ENCODE measurements at places on chromosomes 2 and 18.

DNA sequence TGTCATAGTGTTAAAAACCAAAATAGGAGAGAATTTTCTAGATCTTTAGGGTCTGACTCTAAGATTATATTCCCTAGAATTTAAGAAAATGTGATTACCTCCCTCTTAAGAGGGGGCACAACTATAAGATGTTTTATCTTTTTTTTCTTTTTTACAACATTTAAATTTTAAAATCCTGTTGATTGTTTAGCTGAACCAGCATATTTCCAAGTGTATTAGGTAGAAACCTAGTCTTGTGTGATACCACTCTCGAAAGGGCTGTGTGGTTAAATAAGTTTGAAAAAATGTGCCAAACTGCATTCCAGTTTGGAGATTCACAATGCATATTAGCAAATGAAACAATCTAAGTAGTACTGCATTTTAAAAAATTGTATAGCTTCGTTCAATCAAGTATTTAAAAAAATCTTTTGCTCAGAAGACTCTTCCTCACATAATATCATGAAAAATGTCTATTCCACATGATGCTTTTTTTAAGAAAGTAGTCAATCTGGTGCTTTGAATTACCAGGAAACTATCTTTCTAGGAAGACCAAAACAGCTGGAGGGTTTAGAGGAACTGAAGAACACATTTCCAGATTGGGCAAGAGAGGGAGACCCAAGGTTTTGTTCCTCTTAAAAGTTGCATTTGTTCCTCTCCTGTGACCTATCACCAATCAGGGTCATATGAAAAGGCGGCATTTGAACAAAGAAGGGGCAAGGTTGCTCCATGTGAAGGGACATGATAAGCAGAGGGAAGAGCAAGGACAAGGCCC lies 98.8 kb downstream of the DPP4 start:
- DNase-seq, result no peak
- H3K4me1 ChIP-seq, result no peaks in the 10 kb centered on the region
- H3K4me3 ChIP-seq, result no peak overlapping the region
- peaks cover 21% of the 10 kb centered on the region for H3K36me3 ChIP-seq

DNA sequence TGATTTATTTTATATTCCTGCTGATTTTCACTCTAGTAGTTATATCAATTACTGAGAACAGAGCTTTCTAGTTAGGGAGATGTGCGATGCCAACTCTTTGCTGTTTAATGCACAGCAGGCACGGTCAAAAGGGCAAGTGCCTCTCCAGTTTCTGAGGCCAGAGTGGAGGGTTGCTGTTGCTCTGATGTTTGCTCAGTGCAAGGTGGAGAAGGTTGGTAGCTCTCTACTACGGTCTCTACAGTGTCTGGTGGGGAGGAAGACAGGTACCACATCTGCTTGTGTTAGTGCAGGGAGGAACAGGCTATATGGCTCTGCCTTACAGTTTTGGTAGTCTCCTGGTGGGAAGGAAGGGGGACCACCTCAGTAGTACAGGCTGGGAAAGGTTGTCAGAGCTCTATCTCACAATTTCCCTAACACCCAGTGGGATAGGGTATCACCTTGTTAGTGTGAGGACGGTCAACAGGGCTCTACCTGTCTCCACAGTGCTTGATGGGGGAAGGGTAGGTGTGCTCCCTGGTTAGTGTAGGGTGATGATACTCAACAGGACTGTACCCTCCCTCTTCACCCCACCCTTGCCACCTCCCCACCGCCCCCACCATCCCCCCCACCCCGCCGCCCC lies 85.9 kb downstream of the FANCL start:
- no peak overlapping the region for H3K27ac ChIP-seq
- no peak for DNase-seq
- no peak overlapping the region for H3K4me3 ChIP-seq

GRCh38 chr2:24613154-24613814 lies 122.2 kb downstream of the NCOA1 start:
- peak overlapping the region; percentile 61 for H3K4me3 ChIP-seq
- DNase-seq, result peak; percentile 27
- no peaks in the 10 kb centered on the region for H3K27me3 ChIP-seq
- H3K4me1 ChIP-seq, result peaks cover 31% of the 10 kb centered on the region

DNA sequence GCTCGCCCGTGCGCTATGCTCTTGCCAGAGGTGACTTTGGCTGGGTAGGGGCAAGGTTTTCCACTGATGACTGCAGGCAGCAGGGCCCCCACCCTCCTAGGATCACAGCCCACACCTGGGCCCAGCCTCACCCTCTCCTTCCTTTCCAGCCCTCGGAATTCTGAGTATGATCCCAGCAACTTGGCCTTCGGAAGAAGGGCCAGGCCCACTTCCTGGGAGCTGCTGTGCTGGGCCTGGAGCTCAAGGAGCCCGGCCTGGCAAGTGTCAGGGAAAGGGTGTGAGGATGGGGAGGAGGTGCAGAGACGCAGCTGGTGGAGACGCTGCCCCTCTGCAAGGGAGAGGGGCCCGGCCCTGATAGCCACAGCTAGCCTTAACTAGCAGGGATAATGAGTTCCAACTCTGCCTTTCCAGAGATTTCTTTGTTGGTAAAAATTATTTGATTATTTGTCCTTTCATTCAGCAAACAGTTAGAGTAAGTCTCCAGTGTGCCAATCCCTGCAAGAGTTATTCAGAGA lies 1.7 kb upstream of the CNDP1 start:
- H3K36me3 ChIP-seq, result peaks cover 3% of the 10 kb centered on the region
- no peak for DNase-seq
- H3K4me1 ChIP-seq, result no peaks in the 10 kb centered on the region
- H3K27me3 ChIP-seq, result peaks cover 26% of the 10 kb centered on the region
- H3K27ac ChIP-seq, result no peak overlapping the region

DNA sequence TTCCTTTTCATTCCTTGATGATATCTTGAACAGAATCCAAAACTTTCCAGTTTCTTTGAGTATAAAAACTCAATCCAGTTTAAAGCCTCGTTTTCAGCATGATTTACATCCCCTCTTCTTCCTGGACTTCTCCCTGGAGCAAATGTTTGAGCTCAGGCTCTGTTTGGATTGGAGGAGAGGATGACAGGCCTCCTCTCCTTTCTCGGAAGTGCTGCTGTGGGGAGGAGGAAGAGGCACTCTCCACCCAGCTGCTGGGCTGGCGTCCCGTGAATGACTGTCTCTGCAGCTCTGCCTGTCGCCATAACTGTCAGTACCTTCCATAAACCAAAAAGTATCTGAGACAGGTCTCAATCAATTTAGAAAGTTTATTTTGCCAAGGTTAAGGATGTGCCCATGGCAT lies 238.2 kb upstream of the AGAP1 start:
- no peak overlapping the region for H3K4me3 ChIP-seq
- H3K36me3 ChIP-seq, result peaks cover 2% of the 10 kb centered on the region
- H3K27me3 ChIP-seq, result peaks cover 51% of the 10 kb centered on the region
- no peak for DNase-seq

- DNase-seq, result no peak
- H3K4me1 ChIP-seq, result no peaks in the 10 kb centered on the region
Measured at GRCh38 chr2:240280621-240281020, 140.2 kb upstream of the OTOS start.

DNA sequence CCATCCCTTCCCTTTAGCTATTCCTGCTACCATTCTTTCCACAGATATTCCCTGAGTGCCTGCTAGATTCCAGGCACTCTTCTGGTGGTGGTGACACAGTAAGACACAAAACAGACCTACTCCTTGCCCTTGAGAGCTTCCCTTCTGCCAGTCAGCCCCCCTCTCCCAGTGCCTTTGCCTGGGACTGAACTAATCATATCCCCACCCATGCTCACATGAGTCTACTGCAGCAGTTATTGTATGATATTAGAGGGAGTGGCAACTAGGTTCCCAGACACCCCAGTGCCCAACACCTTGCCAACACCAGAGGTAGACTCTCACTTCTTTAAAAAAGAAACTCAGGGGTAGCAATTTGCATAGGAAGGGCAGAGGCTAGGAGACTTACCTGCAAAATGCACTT lies 7.2 kb upstream of the LBH start:
- H3K4me3 ChIP-seq, result peak overlapping the region; percentile 97
- H3K27ac ChIP-seq, result peak overlapping the region; percentile 99
- no peaks in the 10 kb centered on the region for H3K27me3 ChIP-seq
- peaks cover 4% of the 10 kb centered on the region for H3K36me3 ChIP-seq

DNA sequence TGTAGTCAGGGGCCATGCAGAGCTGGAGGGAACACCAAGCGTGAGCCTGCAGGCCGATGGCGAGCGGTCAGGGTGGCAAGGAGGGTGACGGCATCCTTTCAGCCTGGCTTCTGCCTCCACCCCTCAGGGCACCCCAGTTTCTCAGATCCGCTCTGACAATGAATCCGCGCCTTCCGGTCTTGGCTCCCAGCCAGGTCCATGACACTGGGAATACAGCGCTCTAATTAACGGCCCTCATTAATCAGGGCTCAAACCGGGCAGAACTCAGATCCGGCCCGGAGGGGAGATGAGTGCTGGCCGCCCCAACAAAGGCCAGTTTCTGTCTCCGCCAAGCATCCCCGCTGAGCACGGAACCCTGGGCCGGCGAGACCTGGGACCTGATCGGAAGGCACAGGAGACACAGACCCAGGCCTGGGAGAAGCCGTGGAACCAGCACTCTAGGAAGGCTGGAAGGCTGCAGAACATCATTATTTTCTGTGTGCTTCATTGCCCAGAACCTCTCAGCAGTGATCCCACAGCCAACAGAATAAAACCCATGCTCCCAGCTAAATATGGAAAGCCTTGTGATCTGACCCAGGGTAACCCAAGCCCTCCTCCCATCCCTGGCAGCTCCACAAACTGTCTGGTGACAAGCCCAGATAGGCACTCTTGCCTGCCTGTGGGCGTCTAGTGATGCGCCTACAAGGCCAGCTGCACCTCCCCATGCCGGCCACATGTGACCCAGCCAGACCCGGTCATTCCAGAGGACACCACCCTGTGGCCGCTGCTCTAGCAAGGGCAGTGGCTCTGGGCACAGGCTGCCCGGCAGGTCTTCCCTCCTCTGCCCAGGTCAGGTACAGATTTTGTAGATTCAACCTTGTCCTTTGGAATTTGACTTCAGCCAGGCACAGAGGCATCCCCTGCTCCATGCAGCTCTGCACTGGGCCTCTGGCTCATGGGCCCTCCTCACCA lies 438.7 kb upstream of the MYT1L start:
- no peaks in the 10 kb centered on the region for H3K36me3 ChIP-seq
- no peaks in the 10 kb centered on the region for H3K27me3 ChIP-seq
- H3K4me3 ChIP-seq, result no peak overlapping the region
- no peak overlapping the region for H3K27ac ChIP-seq
- no peak for DNase-seq

- H3K27ac ChIP-seq, result no peak overlapping the region
- no peaks in the 10 kb centered on the region for H3K36me3 ChIP-seq
- H3K4me3 ChIP-seq, result peak overlapping the region; percentile 68
- no peak for DNase-seq
Measured at GRCh38 chr2:190180313-190181122, 118.0 kb upstream of the MSTN start.

DNA sequence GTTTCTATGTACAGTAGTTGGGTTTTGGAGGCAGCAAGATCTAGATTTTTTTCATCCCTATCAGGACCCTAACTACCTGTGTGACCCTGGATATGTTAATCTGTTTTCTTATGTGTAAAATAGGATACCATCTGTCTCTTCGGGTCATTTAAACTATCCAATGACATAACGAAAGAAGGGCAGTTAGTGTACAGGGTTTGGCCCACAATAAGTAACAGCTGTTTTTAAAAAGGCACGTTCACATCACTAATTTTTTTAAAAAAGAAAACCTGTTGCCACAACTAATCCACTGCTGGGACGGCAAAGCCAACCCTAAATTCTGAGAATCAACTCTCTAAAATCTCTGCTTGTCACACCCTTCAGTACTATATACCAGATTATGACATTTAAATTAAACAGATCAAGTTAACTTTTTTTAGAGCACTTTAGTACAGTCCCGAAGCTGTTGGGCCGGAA lies 869 bp downstream of the USP40 start:
- H3K36me3 ChIP-seq, result peaks cover 6% of the 10 kb centered on the region
- H3K4me3 ChIP-seq, result peak overlapping the region; percentile 96
- no peaks in the 10 kb centered on the region for H3K4me1 ChIP-seq
- peaks cover 5% of the 10 kb centered on the region for H3K27me3 ChIP-seq
- peak overlapping the region; percentile 96 for H3K27ac ChIP-seq
- no peak for DNase-seq

DNA sequence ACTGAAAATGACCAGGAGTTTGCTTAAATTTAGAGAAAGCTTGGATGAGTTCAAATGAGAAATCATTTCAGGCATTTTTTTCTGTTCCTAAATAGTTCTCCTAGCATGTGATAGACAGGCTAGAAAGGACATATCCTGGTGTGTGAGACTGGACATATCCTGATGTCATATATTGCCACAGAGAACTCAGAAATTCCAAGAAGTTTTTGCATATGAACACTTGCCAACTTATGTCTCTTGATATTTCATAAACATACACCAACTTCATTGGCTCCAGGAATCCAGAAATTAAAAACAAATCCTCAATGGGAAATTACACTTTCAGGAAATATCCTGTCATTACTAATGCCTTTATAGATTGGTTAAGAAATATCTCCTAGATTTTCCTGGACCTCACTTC lies 2.9 kb upstream of the SERPINB4 start:
- H3K27ac ChIP-seq, result no peak overlapping the region
- H3K4me1 ChIP-seq, result no peaks in the 10 kb centered on the region
- no peaks in the 10 kb centered on the region for H3K36me3 ChIP-seq
- H3K27me3 ChIP-seq, result peaks cover 20% of the 10 kb centered on the region
- no peak overlapping the region for H3K4me3 ChIP-seq

DNA sequence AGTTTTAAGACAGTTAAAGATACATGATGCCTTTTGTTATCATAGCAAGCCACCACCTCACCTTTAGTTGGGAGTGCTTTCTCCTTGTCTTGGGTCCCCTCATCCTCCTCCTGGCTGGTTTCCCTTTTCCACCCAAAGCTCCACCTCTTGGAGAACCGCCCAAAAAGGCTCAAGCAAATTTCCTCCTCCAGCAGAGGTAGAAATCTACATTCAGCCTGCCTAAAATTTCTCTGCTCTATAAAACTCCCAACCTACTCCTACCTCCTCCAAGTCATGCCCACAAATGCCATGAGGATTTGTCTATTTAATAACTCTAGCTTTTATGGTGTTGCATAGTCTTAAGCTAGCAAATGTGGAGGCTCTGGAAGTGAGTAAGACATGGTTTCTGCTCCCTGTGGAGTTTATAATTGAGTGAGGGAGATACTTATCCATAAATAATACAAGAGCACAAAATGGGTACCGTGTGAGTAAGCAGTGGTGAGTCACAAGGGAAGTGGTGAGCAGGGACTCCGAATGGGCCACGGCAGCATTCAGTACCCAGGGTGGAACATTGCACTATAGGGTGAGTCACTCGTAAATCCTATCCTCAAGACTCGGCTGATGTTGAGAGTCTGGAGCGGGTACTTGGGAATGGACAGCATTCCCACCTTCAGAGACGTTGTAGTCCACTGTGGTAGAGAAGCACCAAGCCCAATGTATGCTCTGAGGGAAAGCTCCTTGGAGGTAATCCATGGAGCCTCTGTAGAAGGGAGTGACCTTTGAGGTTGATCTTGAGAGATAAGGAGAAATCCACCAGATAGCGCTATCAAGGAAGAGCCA lies 146.3 kb downstream of the RTN4 start:
- H3K27me3 ChIP-seq, result no peaks in the 10 kb centered on the region
- peak overlapping the region; percentile 53 for H3K4me3 ChIP-seq
- DNase-seq, result peak; percentile 39
- no peaks in the 10 kb centered on the region for H3K36me3 ChIP-seq

GRCh38 chr2:210539578-210540416 lies 16.6 kb upstream of the CPS1 start:
- H3K27ac ChIP-seq, result no peak overlapping the region
- no peak overlapping the region for H3K4me3 ChIP-seq
- H3K27me3 ChIP-seq, result peaks cover 15% of the 10 kb centered on the region
- no peaks in the 10 kb centered on the region for H3K4me1 ChIP-seq

GRCh38 chr2:73252238-73253027 lies 18.3 kb downstream of the CCT7 start:
- no peak for DNase-seq
- H3K36me3 ChIP-seq, result peaks cover 45% of the 10 kb centered on the region
- no peak overlapping the region for H3K4me3 ChIP-seq
- no peaks in the 10 kb centered on the region for H3K27me3 ChIP-seq
